ENCODE measurements at places on chromosomes 13 and 19. TPM values are rescaled to one million over a fixed set of nuclear protein-coding genes. Genes with fewer than 3 reads are reported as not detected.

CEACAM8 gene
- not detected for total RNA-seq

KISS1R gene
- total RNA-seq: not detected

CLEC17A gene
- not detected for total RNA-seq

ZNF135 gene
- 0.97 TPM for total RNA-seq

SYDE1 gene
- 14.8 TPM for total RNA-seq

NLRP12 gene
- 4.2 TPM for total RNA-seq

VSTM2B gene
- not detected for total RNA-seq

DUXA gene
- not detected for total RNA-seq

RNF17 gene
- not detected for total RNA-seq

NLRP9 gene
- not detected for total RNA-seq

PSG7 gene
- total RNA-seq: not detected

PRDX2 gene
- 210 TPM for total RNA-seq

SLC1A5 gene
- total RNA-seq: 41.0 TPM

FSD1 gene
- 11.6 TPM for total RNA-seq

FLT3LG gene
- 1.3 TPM for total RNA-seq

GJB6 gene
- not detected for total RNA-seq

NCR1 gene
- not detected for total RNA-seq

TLE6 gene
- total RNA-seq: 0.97 TPM

STK11 gene
- 87.3 TPM for total RNA-seq

APOC4 gene
- total RNA-seq: not detected

FARP1 gene
- total RNA-seq: 6.6 TPM

ZNF773 gene
- total RNA-seq: 11.0 TPM

ATP1A3 gene
- under 0.01 TPM for total RNA-seq

TMEM221 gene
- not detected for total RNA-seq

C13orf42 gene
- total RNA-seq: not detected

CDX2 gene
- not detected for total RNA-seq

NLRP7 gene
- total RNA-seq: not detected

MCF2L gene
- total RNA-seq: 11.9 TPM

IL17D gene
- total RNA-seq: 4.0 TPM

GARIN5A gene
- total RNA-seq: not detected

MED4 gene
- 35.6 TPM for total RNA-seq

GDF15 gene
- total RNA-seq: 214 TPM

Measured in bladder microvascular endothelial cell (primary cell).